NCI-H1436 treated with DMSO at 0.1 percent for 48 hours (cell line): ENCODE measurements at places on chromosomes 16 and 17.

- DNase-seq = no peak
Measured at GRCh38 chr16:84339766-84340165, 28.6 kb upstream of the ATP2C2 start.

DNA sequence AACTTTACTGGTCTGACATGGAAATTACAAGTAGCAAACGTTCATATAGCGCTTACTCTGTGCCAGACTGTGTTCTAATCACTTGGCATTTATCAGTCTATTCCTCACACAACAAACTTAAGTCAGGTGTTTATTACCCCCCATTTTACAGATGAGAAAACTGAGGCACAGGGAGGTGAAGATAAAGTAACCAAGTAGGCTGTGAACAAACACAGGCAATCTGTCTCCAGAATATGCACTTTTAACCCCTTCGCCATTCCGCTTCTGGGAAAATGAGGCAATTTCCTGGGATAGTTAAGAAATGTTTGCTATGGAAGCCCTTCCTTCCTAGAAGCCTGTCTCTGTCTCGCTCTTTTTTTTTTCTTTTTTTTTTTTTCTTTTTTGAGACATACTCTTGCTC, 12.2 kb upstream of the CXCL16 start:
- DNase-seq = no peak

DNA sequence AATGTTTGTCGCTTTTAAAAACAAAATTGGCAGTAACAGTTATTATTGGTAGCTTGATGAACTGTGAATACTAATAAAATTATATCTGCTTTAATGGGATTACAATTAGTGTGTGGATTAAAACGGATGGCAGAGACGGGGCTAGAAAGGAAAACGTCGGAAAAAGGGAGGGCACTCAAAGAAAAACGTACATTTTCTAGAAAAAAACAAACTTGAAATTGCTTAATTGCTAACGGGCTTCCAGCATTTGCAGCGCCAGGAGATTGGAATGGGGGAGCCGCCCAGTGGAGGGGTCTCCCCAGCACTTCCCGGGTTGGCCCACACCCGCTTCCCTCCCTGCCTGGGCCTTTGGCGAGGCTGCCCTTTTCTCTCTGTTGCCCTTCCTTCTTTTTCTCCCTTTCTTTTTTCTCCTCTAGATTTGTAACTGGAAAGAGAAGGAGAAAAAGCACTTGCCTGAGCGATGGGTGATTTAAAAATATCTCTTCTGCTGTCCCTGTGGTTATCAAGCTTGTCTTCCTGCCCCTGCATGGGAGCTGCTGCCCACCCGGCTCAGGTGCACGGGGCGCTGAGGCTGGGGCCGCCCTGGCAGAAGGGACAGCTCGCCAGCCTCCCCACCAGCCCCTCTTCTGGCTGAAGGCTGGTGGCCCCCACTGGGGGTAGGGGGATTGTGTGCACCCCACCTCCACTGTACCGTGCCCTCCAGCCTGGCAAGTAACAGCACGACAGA, 5.9 kb downstream of the BAHCC1 start:
- DNase-seq = no peak

DNA sequence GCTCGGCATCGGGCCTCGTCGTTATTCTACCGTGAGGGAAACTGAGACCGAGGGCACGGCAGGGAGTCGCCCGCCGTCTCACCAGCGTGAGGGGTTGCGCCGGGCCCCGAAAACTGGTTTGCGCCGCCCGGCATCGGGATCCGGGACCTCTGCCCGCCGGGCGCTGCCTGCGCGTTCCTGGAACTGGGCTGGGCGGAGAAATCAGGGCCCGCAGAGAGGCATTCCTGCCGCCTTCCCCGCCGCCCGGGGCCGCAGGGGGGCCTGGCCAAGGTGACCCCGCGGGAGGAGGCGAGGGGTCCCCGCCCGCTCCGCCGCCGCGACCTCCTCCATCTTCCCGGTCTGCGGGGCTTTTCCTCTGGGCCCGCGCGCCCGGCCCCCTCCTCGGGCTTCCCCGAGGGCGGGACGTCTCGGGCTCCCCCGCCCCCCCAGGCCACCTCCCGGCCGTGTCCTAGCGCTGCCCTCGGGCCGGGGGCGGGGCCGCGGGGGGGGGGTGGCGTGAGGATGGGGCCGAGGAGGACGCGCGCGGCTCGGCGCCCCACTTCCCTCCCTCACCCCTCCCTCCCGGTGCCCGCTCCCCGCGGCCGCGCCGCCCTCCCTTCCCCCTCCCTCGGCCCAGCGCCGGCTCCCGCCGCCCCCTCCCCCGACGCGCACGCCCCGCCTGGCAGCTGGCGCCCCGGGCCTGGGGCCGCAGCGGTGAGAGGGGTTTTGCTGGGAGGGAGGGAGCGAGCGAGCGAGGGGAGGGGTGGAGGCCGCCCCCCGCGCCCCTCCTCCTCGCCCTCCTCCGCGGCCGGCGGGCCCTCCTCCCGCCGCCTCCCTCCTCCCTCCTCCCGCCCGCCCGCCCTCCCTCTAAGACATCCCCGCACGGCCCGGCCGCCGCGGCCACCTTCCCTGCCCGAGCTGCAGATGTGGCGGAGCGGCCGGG, at the start of gene GLIS2:
GLIS2 (plus strand) TSS at position 882 of the 922 bp plus-strand sequence. CDS start 16,214 bp downstream, outside the sequence.
- DNase-seq = peak; percentile 28

GRCh38 chr17:13462673-13463124, 139.0 kb downstream of the HS3ST3A1 start:
- DNase-seq = no peak

DNA sequence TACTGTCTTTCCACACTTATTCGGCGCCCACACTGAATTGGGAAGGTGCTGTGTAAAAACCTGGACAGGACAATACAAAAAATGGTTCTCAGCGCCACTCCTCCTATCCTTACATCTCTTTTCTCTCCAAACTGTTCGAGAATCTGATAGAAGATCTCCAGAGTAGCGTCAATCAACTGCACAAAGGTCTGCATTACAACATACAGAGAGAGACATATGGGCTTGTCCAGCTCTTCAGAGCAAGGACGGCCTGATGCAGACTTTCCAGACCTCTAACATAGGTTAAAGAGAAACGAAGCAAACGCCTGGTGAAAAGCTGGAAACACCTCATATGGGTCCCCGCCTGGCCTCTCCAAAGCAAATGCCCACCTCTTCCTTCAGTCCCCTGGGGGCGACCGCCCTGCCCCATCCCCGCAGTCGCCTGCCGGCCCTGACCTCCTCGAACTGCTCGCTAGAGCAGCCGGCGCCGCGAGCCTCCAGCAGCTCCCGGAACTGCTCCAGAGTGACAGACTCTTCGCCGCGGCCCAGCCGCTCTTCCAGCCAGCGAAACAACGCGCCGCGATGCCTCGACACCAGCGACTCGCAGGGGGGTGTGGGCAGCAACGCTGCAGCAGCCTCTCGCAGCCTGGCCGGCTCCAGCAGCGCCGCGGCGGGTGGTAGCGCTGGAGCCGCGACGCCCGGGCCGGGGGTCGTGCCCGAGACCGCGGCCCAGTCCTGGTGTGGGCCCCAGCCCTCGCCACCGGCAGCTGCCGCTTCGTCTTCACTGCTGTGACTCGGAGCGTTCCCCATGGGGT, 526 bp downstream of the ZZEF1 start:
- no peak for DNase-seq

DNA sequence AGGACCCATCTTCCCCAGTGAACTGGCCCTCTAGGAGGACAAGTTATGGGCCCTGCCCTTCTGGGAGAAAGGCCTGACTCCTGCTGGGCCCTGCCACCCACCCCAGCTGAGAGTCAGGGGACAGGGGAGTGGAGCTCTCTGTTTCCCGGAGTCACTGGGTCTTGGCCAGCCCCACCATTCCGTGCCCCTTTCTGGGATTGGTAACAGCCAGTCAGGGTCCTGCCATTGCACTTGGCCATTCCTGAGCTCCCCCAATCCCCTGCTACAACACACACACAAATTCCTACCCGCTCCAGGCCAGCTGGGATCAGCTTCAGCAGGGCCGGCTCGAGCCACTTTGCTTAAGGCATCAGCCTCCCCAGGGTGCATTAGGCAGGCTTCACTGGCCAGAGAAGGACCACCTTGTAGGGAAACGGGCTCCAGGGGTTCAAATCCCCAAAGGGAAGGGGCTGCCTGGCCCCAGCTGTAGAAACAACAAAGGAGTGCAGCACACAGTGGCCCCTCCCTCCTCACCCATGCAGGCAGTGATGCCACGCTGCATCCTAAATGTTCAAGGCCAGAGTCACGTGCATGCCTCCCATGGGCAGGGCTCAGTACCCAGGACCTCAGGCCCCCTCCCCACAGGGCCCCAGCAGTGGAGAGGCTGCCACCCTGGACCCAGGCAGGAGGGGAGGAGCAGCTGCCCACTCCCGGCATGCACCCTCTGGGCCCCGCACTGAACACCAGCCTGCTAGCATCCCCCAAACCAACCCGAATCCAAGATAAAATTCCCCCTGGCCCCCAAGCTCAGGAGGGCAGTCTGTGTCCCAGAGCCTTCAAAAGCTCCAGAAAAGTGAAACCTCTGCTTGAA, 37.7 kb downstream of the C16orf78 start:
- DNase-seq = no peak

DNA sequence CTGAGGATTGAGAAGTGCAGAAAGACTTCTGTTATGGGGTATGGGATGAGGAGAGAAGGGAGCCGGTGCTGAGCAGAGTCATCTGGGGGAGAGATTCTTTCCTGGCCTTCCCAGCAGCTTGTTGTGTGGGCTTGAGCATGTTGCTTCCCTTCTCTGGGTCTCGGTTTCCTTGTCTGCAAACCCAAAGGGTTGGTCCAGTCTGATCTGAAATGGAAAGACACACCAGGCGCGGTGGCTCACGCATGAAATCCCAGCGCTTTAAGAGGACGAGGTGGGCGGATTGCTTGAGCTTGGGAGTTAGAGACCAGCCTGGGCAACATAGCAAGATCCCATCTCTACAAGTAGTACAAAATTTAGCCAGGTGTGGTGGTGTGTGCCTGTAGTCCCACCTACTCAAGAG, 6.0 kb downstream of the SOCS3 start:
- no peak for DNase-seq

- no peak for DNase-seq
Measured at GRCh38 chr17:74449773-74450172, 16.7 kb upstream of the CD300A start.

DNA sequence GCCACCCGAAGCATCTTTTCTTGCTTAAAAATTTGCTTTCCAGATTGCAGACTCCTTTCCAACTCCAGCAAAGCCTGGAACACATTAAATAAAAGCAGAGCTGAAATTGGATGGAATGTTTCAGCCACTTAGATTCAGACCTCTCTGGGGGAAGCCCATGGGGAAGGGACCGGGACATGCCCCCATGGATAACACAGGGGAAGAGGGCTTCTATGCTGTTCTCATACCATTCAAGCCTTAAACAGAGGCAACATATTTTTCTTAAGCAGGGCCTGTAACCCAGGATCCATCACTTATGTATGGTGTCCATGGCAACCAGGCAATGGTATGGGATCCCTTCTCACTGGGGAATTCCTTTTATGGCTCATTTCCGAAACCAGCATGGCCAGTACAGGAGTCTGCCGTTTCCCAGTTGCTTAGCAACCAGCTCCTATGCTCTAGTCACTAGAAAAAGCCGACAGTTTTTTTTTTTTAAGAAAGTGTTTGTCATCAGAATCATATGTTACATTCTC, 62.0 kb upstream of the MARCHF10 start:
- DNase-seq = no peak

DNA sequence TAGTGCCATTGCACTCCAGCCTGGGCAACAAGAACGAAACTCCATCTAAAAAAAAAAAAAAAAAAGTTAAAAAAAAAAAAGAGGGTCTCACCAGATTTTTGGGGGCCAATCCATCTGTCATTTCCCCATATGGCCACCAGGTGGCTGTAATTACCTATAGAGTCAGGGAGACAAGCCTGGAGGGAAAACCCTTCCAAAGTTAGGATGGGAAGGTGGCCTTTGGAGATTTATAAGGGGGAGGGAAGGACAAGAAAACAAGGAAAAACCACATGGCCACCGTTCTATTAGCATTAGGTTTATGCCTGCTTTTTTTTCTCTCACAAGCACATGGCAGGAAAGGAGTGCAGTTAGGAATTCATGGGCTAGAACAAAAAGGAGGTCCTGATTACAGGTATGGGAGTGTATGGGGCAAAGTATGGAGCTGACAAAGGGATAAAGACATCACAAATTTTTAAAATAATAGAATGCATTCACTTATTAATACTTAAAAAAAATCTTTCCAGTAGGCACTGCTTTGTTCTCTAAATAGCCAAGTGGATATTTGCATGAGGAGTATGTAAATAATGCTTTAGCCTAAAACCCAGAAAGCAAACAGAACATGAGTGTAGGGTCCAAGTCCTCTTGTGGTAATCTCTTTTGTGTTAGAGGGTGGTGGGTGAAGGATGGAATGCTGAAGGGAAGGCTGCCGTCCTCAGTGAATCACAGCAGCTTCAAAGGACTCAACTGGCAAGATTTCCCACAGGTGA, 5.1 kb downstream of the CYB5D1 start:
- DNase-seq = no peak

DNA sequence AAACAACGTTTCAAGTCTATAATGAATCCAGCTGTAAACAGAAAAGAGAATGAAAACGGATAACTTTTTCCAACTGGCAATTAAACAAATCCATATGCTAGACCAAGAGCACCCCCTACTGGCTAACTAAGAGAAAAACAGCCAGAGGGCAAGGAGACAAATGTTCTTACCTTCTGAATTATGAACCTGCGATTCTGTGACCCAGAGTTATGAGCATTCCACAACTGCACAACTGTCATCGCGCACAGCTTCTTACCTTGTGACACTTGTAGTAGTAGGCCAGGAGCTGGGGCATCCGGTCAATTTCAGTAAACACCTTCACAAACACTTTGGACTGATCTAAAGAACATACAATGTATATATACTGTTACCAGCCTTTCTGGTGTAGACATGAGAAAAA, 18.6 kb downstream of the COG7 start:
- no peak for DNase-seq

DNA sequence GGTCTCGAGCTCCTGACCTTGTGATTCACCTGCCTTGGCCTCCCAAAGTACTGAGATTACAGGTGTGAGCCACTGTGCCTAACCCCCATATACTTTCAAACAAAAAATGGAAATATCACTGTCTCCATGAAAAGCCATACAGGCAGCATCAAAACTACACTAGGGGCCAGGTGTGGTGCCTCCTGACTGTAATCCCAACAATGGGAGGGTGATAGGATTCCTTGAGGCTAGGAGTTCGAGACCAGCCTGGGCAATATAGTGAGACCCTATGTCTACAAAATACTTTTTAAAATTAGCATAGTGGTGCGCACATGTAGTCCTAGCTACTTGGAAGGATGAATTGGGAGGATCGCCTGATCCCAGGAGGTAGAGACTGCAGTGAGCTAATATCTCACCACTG, 15.7 kb downstream of the HMOX2 start:
- DNase-seq = no peak

- no peak for DNase-seq
Measured at GRCh38 chr16:57283214-57283958, 1.1 kb downstream of the PLLP start.

- no peak for DNase-seq
Measured at GRCh38 chr17:35692512-35693210, 38.8 kb upstream of the RASL10B start.

- no peak for DNase-seq
Measured at GRCh38 chr17:48711128-48711527, 11.2 kb downstream of the PRAC1 start.
